ENCODE measurements at places on chromosomes 16 and 17. TPM values are rescaled to one million over a fixed set of nuclear protein-coding genes. Genes with fewer than 3 reads are reported as not detected.

The ACSM2A gene
- 0.13 TPM for total RNA-seq

The PRSS36 gene
- total RNA-seq = 1.1 TPM

The CLN3 gene
- 31.2 TPM for total RNA-seq

The RAB11FIP4 gene
- 2.6 TPM for total RNA-seq

The TMEM220 gene
- total RNA-seq = 3.1 TPM

The MILR1 gene
- not detected for total RNA-seq

The HAS3 gene
- total RNA-seq = 1.0 TPM

The RAMP2 gene
- 5.1 TPM for total RNA-seq

The GSE1 gene
- 28.9 TPM for total RNA-seq

The NPLOC4 gene
- 68.1 TPM for total RNA-seq

The PPM1E gene
- total RNA-seq = 0.51 TPM

The CACNA1G gene
- total RNA-seq = 0.38 TPM

The PPP1R27 gene
- not detected for total RNA-seq

The EVPLL gene
- not detected for total RNA-seq

The DRG2 gene
- 46.4 TPM for total RNA-seq

The ESRP2 gene
- total RNA-seq = 6.2 TPM

The FOXJ1 gene
- 5.8 TPM for total RNA-seq

The DOC2B gene
- total RNA-seq = 67.9 TPM

The DNAH9 gene
- not detected for total RNA-seq

The GNGT2 gene
- total RNA-seq = not detected

The ARHGAP44 gene
- 1.8 TPM for total RNA-seq

The TNS4 gene
- under 0.01 TPM for total RNA-seq

The TMEM204 gene
- 1.6 TPM for total RNA-seq

The VPS25 gene
- total RNA-seq = 129 TPM

The CDRT15L2 gene
- total RNA-seq = not detected

The VASN gene
- total RNA-seq = 160 TPM

The SPNS2 gene
- 22.2 TPM for total RNA-seq

The ADAMTS18 gene
- total RNA-seq = 1.4 TPM

The NHLRC4 gene
- 2.0 TPM for total RNA-seq

The KRT37 gene
- not detected for total RNA-seq

The CCL1 gene
- total RNA-seq = not detected

The PDIA2 gene
- total RNA-seq = not detected

The MARVELD3 gene
- 0.63 TPM for total RNA-seq

The GPRC5C gene
- 40.1 TPM for total RNA-seq

The IGF2BP1 gene
- total RNA-seq = 13.0 TPM

The RBFOX1 gene
- under 0.01 TPM for total RNA-seq

The SNN gene
- total RNA-seq = 9.3 TPM

The HP gene
- not detected for total RNA-seq

The TMEM88 gene
- total RNA-seq = 2.4 TPM

The ST6GALNAC1 gene
- not detected for total RNA-seq

The C17orf50 gene
- not detected for total RNA-seq

The DCUN1D3 gene
- 10.3 TPM for total RNA-seq

The KRTAP9-2 gene
- total RNA-seq = not detected

The NHERF2 gene
- 60.3 TPM for total RNA-seq

The TBC1D3C gene
- 2.7 TPM for total RNA-seq

The GNAO1 gene
- total RNA-seq = under 0.01 TPM

The SYNGR3 gene
- 10.0 TPM for total RNA-seq

The LGALS9B gene
- not detected for total RNA-seq

The MAPT gene
- 0.49 TPM for total RNA-seq

The MT1M gene
- total RNA-seq = 5.6 TPM

Data from mesangial cell (primary cell).